ENCODE measurements at places on chromosomes 13 and 19. TPM values are rescaled to one million over a fixed set of nuclear protein-coding genes. Genes with fewer than 3 reads are reported as not detected.

GRCh38 chr13:99913167-99913566, 58.4 kb downstream of the ZIC5 start:
- DNase-seq = no peak

GRCh38 chr19:50869479-50869878, 3.8 kb upstream of the KLK2 start:
- DNase-seq = no peak

DNA sequence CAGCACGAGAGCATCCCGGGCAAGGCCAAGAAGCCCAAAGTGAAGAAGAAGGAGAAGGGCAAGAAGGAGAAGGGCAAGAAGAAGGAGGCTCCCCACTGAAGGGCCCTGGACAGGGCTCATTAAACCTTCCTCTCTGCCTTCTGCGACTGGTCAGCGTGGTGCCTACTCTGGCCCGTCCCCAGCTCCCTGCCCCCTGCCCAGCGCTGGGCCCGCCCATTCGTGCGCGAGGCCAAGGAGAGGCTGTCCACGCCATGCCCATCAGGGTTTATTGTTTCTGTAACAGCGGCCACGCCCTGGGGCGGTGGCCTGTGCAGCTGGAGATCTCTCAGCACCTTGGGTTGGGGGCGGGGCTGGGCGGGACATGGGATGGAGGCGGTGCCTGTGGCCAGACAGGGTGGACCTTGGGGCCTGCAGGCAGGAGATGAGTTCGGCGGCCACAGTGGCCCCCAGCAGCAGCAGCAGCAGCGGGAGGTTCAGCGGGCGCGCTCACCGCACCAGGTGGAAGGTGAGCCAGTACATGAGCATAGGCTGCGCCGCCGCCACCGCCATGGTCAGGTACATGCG, 897 bp downstream of the C19orf33 start:
- no peak for DNase-seq

GRCh38 chr13:19573120-19573716, 11.9 kb upstream of the TPTE2 start:
- DNase-seq = no peak

GRCh38 chr19:869245-870177, 10.0 kb downstream of the CFD start:
- peak; percentile 96 for DNase-seq

DNA sequence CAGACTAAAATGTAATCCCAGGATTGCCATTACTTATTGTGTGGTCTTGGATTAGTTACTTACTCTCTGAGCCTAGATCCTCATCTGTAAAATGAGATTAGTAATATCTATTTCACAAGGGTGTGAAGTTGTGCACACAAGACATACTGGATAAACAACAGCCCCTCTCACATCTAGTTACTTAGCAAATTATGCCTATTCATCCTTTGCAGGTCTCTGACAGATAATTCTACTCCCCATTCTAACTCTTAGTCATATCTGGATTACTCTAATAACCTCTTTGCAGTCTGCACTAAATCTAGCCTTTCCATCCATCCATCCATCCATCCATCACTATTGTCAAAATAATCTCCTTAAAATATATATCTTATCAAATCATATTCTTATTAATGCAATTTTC, 12.4 kb downstream of the MTRF1 start:
- DNase-seq = no peak

TEX30 gene
- 15.3 TPM for total RNA-seq

GPR12 gene
- not detected for total RNA-seq
